ENCODE measurements at places on chromosomes 12 and 14.

DNA sequence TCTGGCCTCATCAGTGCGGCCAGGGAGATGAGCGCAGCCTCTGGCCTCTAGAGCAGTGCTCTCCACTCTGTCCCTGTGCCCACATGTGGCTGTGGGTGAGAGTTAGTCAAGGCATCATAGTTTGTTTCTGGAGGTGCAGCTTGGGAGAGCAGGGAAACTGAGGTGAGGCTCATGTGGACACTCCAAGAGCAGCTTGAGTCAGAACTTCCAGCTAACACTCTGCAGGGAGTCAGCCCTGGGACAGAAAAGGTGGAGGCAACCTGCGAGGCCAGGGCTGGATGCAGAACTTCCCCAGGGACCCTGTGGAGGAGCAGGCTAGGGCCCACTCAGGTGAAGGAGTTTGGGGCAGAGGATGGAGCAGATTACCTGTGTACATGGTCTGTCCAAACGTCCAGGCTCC lies 10.8 kb downstream of the ISCA2 start:
- DNase-seq: no peak

DNA sequence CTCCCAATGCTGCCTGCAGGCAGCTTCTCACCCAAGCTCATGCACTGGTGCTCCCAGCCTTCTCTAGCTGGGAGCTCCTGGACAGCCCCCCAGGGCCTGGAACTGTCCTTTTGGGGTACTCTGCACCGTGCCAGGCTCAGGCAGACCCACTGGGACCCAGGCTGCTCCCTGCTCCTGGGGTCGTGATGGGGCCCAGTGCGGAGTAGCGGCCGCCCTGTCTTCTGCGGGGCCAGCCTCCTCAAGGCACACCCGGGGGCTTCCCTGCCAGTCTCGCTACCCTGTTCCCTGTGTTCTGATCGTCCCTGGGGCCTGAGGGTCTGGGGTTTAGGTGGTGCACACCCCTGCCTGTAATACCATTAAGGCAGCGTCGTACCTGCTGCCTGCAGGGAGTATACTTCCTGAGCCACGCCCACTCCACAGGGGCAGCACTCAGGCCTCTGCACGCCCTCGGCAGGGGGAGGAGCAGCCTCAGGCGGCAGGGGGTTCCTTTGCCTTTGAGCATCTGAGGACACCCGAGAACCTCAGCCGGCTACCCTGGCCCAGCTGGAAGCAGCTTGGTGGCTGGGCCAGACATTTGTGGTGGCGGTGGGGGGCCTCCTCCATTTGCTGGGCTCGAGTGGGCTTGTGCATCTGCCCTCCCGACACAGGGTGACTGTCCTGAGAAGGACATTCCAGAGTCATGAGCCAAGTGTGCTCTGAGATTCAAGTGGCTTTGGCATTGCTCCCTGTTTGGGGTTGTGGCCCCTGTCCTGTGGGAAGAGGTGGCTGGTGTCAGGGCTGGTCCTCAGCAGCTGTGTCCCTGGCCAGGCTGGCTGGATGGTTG lies 9.2 kb upstream of the CRIP2 start:
- no peak for DNase-seq

DNA sequence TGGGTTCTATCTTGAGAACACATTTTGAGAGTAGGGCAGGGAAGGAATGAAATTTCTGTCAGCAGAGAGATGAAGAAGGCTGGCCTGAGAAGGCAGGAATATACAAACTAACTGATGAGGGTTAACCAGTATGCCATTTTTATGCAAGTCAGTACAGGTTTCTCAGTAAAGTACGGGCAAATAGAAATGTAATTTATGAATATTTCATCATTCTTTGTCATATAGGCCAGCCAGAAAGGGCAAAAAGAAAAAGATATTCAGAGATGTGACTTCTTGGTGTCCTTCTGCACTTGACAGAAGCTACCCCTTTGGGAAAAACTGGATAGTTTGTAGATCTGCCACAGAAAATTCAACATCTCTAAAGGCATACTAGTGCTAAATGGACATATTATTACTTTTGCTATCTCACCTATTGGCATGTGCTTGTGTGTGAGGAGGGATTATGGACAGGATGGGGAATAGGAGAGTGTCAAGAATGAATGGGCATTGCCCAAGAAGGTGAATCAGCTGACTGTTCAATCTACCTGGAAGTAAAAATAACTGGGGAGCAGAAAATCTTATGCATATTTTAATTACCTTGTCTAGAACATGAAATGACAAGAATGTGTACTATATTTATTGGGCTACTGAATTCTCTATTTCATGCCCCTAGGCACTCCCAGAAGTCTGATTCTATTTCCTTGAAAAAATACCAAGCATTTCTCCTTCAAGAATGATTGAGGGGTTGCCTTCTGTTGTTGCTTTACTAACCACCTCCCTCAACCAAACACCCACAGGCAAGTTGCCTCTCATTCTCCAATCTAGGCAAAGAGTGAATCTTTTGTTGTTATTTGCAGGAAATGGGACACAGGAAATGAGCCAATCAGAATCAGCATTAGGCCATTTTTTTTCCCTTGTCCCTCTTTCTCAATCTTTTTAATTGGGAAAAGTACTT lies 175.1 kb upstream of the SLC38A2 start:
- no peak for DNase-seq

DNA sequence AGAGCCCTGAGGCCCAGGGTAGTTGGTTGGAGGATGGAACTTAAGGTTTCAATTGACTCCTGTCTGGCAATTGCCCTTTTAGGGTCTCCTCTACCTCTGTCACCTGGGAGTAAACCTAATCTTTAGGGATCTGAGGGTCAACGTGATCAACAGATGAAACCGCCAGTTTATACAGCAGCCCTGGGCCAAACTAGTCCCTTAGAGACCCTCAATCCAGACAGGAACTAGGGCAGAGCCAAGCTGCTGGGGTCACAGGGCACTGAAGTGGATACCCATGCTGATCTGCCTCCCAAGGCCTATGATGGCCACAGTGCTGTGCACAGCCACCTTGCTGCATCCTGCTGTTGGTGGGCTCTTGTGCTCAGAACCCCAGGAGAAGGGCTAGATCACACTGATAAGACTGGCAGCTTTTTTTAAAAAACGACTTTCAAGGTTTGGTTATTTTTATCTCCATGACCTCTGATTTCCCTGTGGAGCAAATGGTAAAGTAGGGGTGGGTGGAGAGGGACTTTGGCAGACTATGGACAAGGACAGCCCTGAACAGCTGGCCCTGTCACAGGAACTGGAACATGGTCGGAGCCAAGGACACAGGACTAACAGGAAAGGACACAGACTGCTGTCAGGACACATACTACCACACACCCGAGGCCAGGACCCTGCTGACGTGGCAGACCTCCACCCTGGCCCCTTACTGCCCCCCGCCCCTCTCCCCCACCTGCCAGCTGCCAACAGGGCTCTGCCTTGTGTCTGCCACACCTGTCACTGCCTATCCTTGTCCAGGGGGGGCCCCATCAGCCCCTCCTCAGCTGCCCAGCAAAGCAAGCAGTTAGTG lies 474 bp downstream of the FITM1 start:
- DNase-seq: no peak

DNA sequence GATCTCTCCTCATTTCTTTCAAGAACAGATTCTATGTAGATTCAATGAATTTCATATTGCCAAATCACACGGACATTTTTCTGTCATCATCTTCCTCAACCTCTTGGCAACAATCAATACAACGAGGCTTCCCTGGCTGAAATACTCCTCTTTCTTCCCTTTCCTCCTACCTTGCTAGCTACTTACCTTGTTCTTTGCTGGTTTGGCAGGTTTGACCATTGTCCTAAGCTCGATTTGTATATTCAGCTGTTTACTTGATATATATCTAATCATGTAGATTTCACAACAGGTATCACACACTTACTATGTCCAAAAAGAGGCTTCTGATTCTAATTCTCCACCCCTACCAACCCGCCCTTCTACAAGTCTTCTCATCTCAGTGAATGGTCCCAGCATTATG lies 23.6 kb downstream of the NDUFA12 start:
- DNase-seq: no peak

DNA sequence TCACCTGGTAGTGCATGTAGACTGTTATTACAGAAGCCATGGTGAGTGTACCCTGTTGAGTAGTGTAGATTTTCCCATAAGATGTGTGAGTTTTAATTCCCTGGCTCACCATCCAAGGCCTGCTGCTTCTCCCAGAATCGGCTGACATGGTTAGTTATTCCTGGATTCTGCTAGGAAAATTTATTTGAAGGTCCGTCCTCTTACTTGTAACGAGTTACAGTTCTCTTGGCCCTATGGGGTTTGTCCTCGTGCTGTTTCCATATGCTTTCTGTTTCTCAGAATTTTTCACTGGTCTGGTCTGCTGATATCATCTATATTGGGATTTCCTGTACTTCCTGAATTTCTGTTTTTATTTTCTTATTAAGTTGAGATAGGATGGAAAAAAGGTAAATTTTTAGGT lies 423.3 kb upstream of the RGS6 start:
- DNase-seq: no peak

DNA sequence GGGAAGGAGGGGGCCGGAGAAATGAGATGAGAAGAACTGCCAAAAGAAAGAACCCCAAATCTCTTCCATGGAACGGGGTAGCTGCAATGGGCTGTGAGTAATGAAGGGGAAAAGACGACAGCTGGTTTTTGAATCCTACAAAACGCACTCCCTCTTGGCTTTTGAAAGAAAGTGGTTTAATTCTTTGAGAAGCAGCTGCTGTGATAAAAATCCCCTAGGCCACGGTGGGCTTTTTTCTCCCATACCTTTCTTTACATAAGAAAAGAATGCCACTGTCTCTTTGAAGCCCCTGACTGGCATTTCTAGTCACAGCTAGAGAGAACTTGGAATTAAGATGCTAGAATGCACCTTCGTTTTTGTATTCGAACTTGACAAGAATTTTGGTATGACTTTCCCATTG lies 486.1 kb downstream of the GLT1D1 start:
- no peak for DNase-seq

- DNase-seq: no peak
Observed at GRCh38 chr14:25484235-25484634, 434.3 kb upstream of the STXBP6 start.

GRCh38 chr14:100775831-100776591 lies 49.3 kb downstream of the DLK1 start:
- no peak for DNase-seq

DNA sequence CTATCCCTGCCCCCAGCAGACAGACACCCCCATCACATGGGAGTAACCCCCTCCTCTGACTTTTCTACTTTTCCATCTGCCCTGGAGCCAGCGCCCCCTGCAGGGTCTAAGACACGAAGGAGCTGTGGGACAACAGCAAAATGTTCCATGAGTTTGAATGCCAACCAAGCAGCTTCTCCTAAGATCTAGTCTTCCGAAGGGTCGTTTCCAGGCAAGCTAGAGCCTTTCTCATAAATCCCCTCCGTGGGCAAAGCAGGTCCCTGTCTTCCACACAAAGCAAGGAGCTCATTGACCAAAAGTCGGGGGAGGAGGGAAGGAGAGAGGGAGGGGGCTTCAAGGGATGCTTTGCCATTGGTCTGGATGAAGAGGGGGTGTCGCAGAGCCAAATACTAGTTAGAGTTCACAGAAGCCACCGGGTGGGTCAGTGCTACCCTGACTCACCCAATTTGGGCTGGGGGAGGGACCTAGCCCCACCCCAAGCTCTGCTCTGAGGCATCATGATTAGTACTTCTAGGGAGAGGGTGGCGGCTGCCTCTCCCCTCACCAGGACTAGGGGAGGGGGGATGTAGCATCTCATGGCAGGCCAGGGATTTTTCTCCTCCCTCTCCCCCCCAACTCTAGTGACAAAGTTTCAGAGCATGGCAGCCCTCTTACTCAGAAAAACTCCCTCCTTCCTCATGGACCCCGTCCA lies 1.6 kb downstream of the MSI1 start:
- DNase-seq: no peak

DNA sequence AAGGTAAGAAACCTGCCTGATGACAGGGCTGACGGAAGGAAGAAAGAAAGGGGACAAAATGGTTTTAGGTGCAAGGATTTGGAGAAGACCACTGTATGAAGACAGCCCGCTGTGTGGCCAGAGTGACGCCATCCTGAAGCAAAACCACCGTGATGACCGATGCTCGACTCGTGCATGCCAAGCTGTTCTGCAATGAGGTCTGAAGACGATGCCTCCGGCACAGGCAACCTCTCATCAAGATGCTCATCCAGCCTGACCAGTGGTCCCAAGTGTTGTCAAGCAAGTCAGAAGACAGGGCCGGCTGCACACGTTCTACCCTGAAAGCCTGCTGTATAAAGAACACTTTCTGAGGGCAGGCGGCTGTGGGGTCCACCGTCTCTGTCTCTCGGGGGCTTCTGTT lies 34.8 kb downstream of the STX2 start:
- DNase-seq: no peak

- no peak for DNase-seq
Observed at GRCh38 chr12:50401500-50402081, 906 bp downstream of the LARP4 start.

GRCh38 chr14:100648474-100649172 lies 61.4 kb upstream of the BEGAIN start:
- DNase-seq: no peak

DNA sequence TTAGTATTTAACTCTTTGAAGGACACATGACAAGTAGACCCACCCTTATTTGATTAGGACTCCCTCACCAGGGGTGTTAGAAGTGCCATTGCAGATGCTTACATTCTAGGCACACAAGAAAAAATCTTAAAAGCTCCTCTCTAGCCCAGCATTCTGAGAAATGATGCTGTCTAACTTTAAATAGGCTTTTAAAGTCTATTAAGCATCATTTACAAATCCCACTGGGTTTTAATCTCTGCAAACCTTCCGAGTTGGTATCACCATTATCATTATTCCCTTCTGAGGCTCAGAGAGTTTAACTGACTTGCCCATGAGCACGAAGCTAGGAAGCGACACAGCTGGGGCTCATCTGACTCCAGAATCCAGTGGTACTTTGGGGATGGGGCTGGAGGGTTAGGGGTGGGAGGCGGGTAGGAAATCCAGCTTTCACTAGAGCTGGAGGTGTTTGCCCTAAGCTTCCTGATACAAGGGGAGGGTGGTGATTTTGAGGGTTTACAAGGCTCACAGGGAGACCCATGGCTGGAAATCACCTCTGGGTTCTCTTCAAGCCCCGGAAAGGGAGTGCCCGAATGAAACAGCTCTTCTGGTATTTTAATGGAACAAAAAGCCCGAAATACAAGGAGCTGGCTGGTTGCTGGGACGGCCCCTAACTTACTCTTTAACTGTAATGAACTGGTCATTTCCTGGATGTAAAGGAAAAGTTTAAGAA lies 109.2 kb upstream of the FUT8 start:
- DNase-seq: no peak

DNA sequence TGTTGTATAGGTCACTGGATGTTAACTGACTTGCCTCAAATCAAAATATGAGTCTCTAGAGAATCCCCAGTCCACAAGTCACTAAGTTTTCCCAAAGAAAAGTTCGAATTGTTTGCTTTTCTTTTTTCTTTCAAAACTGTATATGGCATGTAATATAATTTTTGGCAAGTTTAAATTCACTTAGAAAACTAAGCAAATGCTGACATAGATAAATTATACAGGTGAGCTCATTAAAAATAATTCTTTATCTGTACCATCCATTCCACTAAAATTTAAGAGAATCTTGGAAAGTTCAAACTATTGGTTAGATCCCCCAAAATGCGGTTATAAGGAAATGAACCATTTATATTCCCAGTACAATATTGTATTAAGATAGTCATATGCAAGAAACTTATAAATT lies 145.6 kb upstream of the AMIGO2 start:
- no peak for DNase-seq

Measured in NCI-H460 (cell line).